ENCODE measurements at places on chromosomes 3 and 15.

GRCh38 chr3:138694287-138695007 is 85.9 kb downstream of the FAIM start:
- DNase-seq: no peak

DNA sequence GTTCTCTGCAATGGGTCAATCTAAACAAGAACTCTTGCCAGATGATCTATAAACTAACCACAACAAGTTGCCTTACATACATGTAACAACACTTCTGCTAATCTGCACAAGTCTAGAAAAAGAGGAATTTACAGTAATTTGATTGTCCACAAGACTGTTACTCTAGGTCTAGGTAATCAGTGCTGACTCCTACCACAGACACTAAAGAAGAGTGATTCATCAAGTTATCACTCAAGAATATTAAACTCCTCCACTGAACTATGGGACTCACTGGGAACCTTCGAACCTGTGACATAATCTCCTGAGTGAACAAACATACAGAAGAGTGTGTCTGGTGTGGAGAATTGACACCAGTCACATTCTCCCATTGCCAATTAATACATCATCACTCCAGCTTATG is 138.3 kb downstream of the ANXA2 start:
- no peak for DNase-seq

GRCh38 chr3:136070334-136070733 is 104.8 kb downstream of the PPP2R3A start:
- no peak for DNase-seq

DNA sequence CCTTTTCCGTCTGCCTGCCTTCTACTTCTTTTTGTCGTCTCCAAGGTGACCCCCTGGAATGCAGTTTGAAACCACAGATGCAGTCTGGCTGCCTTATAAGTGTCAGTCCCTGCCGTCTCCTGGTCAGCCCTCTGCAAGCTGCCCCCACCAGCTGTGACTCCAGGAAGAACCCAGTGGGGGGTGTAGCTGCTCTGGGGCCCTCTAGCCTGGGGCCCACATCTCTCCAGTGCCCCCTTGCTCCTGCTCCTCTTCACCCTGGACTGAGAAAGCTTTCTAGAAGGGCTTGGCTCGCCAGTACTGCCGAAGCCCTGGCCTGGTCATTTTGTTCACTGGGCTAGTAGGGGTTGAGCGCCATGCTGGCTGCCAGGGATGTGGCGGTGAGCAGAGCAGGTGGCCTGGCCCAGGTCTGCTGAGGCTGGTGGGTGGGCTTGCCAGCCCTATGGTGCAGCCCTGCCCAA is 21.3 kb downstream of the SYNM start:
- no peak for DNase-seq

DNA sequence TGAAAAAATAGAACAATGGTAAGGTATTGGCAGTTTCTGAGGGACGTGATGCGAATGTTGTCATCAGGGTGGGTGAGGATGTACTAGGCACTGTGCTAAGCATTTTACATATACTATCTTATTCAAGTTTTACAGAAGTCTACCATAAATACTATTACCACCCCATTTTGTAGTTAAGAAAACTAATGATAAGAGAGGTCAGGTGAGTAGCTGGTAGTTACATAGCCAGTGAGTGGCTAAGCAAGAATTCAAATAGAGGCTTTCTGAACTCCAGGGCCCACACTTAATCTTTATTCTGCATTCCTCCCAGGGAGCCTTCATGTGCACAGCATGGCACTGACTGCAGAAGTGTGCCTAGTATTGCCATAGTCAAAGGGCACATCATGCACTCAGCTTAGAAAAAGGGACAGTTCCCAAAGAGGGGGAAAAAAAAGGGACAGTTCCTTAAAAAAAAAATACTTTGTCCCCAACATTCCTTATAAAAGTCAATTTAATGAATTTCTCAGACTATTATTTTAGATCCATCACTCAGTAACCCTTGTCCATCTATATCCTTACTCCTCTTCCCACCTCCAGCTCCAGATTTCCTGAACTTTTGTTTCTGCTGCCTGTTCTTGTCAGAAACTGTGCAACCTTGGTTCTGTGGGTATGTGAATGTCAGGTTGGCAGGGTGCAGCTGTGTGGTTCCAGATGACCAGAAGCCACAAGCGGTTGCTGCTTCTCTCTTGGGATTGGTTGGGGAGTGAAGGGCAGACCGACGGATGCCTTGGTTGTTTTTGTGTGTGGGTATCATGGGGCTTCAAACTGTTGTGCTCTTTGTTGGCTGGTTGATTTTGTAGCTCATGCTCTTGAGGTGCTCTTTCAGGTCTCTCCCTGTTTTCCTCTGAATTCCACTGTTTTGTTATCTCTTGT is 8.3 kb downstream of the MAPKBP1 start:
- no peak for DNase-seq

- no peak for DNase-seq
Observed at GRCh38 chr3:82004266-82004665, 242.8 kb upstream of the GBE1 start.

DNA sequence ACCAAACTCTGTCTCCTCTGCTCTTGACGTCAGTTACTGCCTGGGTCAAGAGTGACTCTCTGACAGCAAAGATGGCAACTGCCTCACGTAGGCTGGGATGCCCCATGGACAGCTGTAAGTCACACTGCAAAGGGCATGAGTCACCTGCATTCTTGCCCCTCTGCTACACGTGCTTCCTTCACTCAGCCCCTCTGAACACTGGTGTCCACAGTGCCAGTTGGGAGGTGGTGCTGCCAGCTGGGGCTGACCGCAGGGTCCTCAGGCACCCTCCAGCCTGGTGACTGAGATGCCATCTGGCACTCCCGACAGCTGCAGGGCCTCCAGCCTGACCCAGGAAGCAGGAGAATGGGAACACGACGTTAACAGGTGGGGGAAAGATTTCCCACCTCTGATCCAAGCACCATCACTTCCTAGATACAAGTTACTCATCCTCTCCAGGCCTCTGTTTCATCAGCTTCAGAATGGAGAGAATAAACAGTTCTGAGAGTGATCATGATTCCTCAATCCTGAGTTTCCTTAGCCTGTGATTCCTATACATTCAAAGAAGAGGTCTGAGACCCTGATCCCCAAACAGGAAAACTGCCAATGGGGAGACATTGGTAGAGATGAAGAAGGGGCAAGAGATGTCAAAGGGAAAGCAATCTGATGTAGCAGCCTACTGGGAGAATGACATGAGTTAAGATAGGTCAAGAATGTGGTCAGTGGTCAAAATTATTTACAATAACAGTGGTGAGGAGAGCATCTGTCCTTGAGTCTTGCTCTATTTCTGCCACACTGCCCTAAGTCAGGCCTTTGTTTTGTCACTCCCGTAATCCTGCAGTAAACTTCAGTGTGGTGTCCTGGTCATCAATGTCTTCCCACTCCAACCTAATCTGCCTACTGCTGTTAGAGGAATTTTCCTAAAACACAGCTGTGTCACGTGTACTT is 86.1 kb upstream of the BCL6 start:
- DNase-seq: no peak

GRCh38 chr3:177448987-177449359 is 251.7 kb upstream of the TBL1XR1 start:
- no peak for DNase-seq

GRCh38 chr3:126028096-126028495 is 55.8 kb downstream of the SLC41A3 start:
- no peak for DNase-seq

- DNase-seq: no peak
Observed at GRCh38 chr3:69462022-69462825, 76.3 kb upstream of the FRMD4B start.

GRCh38 chr3:13263770-13264467 is 156.2 kb downstream of the NUP210 start:
- no peak for DNase-seq

- DNase-seq: no peak
Observed at GRCh38 chr3:65575376-65575840, 463.3 kb downstream of the MAGI1 start.

- no peak for DNase-seq
Observed at GRCh38 chr3:138043266-138044029, 33.5 kb downstream of the CLDN18 start.

DNA sequence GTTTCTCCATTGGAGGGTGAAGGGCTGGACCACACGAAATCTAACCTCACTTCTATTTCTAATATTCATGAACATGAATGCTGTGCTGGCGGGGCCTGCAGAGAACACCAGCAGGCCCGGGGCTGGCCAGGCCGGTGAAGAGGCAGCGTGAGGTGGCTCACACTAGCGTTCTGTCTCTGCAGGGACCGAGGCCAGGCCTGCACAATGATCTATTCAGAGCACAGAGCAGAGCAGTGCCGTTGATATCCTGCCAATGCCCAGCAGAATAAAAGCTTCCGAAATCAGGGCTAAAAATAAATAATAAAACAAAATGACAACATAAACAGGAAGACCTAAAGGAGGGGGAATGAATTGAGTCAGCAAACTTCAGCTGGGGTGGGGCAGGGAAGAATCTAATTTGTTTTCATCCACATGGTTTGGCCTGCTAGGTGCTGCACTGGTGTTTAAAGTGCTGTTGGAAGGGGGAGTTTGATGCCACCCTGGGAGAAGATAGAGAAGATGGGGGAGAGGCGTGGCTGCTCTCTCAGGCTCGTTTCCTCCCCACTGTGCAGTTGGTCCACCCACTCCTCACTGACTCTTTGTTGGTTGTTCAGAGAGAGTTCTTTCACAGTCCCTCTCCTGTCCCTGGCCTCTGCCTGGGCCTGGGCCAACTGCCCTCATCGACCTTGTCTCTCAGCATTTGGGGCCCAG is 837.1 kb downstream of the AGBL1 start:
- no peak for DNase-seq

GRCh38 chr3:124206225-124207055 is 214.5 kb upstream of the ROPN1 start:
- no peak for DNase-seq

GRCh38 chr3:54123003-54123775 is 837 bp downstream of the CACNA2D3 start:
- no peak for DNase-seq

DNA sequence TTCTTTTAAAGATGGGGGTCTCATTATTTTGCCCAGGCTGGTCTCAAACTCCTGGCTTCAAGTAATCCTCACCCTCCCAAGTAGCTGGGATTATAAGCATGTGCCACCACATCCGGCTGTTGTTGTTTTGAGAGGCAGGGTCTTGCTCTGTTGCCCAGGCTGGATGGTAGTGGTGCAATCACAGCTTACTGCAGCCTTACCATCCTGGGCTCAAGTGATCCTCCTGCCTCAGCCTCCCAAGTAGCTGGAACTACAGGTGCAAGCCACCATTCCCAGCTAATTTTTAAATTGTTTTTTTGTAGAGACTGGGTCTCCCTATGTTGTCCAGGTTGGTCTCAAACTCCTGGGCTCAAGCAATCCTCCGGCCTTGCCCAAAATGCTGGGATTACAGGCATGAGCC is 105.5 kb downstream of the SENP2 start:
- no peak for DNase-seq

DNA sequence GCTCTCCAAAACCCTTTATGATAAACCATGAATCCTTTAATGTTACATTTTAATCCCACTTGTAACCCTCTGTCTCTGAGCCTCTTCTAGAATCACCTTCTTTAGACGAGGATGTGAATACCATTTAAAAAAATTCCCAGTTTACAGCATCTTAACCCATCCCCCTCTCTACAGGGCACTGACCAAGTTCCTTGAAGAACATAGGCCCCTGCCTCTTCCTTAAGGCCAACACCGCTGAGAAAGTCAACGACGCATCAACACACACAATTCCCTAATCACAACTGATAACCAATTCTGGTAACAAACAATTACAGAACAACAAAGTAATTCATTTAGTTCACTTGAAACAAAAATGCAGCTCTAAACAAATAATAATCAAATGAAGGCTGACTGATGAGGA is 130.3 kb downstream of the DLG1 start:
- DNase-seq: no peak

DNA sequence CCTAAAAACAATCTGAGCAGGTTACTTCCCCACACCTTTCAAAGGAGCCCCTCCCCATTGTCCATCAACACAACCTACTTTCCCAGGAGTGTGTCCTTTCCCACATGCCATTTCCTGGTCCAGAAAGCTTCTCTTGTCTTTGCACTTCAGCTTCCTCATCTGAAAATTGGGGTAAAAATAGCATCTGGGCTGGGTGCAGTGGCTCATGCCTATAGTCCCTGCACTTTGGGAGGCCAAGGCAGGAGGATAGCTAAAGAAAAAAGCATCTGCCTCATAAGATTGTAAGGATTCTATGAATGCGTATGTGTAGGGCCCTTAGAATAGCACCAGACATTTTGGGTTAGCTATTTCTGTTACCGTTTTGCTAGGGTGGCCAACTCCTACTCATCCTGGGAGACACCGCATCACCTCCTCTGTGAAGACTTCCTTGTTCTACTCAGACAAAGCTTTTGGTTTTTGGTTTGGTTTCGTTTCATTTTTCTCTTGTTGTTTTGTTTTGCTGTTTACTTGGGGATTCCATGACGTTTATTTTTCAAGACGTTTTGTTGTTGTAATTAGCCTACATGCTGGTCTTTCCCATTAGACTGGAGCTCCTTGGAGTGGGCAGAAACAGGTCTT is 224.4 kb upstream of the TLE3 start:
- DNase-seq: no peak

DNA sequence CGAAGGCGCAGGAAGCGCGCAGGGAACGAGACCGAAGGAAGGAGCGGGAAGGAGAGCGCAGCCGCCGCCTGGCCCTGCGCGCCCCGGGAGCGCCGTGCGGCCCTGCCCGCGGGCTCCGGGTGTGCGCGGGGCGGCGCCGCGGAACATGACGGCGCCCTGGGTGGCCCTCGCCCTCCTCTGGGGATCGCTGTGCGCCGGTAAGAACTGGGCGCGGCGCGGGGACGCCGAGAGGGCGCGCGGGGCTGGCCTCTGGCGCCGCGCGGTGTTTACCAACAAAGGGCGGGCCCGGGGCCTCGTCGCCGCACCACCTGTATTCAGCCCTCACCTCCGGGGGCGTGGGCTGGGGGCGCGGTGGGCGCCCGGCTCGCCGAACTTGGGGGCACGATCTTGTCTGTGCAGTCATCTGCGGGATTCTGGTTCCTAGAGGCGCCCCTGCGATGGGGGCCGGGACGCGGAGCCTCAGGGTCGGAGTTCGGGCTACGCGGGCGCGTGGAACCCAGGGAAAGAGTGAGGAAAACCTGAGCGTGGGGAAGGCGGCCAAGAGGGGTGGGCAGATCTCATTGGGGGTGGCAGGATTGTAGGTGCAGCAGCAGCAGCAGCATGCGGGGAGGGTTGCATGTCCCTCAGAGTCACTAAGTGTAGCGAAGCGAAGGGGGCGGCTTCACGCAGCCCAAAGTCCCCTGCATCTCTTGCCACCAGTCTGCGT is 641 bp downstream of the ACVR2B start:
- DNase-seq: no peak

GRCh38 chr3:127590282-127590592 is 296 bp downstream of the TPRA1 start:
- DNase-seq: peak; percentile 28

- peak; percentile 54 for DNase-seq
Observed at GRCh38 chr3:12503126-12503957, 19.1 kb downstream of the TSEN2 start.

DNA sequence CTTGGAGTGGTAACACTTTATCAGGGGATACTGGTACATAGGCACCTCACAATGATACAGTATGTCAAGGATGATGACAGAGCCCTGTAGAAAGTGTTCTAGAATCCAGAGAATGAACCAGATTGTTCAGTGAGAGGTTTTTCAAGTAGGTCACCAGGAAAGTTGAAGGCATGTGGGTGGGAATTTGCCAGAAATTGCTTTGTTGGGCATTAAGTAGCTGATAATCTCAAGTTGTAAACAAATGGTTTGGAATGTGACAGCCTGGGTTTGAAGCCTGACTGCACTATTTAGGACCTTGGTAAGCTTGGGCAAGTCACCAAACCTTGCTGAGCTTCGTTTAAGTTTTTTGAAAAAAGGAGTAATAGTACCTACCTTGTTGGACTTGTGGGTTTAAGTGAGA is 12.5 kb downstream of the SLC35G2 start:
- no peak for DNase-seq

Data from CD14-positive monocyte (primary cell).